Fibroblast of upper back skin (primary cell): ENCODE measurements at places on chromosomes 2 and 18.
A peak's percentile ranks its signal among the peaks of the same experiment; 100 is the strongest.

- DNase-seq = no peak
Measured at GRCh38 chr2:3179208-3179607, 198.4 kb downstream of the EIPR1 start.

GRCh38 chr18:63788447-63789096, 13.4 kb downstream of the SERPINB7 start:
- DNase-seq = peak; percentile 86

DNA sequence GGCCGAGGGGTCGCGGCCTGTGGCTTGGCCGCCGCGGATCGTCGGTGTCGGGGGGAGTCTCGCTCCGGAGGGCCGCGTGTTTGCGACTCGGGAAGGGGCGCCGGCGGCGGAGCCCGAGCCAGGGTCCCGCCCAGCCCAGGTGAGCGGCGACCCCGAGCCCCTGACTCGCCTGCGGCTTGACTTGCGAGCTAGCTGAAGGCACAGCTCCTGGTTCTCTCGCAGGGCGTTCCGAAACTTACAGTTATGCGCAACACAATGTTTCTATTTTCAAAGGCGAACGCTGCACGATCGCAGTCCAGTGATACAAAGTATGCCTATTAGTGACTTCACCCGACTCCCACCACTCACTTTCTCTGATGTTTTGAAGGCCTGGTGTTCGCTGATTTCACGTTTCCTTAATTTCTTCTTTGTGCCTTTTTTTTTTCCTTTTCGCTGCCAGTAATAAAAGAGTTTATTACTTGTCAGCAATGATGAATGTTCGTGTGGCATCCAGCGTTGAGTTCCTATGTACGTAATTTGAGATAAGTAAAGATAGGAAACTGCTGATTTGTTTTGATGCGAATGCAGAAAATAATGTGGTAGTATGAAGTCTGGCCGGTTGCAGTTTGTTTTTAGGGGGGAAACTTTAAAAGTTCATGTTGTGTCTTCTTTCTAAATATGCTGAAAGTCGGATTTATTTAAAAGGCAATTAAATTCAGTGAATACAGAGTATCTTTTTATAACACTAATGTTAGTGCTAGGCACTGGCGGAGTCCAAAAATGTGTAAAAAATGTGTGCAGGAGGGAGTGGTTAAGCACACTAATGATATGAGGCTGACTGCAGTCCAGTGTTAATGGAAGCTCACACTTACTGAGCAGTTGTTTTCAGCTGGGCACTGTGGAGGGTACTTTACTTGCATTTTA, 706 bp downstream of the UBXN2A start:
- DNase-seq = no peak

DNA sequence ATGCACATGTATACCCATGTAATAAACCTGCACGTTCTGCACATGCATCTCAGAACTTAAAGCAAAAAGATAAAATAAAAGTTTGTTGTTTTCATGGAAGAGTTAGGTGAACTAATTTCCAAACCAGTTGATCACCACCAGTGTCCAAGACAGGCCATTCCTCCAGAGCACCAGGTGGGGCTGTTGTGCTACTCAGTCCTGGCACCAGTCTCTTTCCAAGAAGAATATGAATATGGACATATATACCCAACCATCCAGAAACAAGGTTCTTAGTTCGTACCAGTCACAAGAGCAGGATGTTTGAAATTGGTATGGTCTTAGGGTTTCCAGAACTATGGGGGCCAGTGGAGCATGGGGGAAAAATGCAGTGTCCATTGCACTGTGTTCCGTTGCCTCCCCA, 17.2 kb upstream of the TNP1 start:
- no peak for DNase-seq

GRCh38 chr18:61702007-61702406, 190.8 kb downstream of the RNF152 start:
- peak; percentile 80 for DNase-seq

DNA sequence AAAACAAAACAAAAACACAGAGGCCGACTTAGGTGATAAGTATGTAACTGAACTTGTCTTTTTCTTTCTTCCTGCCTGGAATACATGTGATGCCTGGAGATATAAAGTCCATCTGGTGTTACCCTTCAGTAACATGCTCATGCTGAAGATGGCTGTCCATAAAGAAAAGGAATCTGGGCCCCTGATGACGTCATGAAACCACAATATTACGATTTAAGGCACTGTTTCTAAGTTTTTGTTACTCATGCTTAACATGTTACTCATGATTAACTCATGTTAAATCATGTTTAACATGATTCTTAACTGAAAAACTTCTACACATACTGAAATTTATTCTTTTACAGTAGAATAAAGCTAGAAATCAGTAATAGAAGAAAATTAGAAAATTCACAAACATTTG, 49.0 kb downstream of the STRADB start:
- DNase-seq = peak; percentile 57

DNA sequence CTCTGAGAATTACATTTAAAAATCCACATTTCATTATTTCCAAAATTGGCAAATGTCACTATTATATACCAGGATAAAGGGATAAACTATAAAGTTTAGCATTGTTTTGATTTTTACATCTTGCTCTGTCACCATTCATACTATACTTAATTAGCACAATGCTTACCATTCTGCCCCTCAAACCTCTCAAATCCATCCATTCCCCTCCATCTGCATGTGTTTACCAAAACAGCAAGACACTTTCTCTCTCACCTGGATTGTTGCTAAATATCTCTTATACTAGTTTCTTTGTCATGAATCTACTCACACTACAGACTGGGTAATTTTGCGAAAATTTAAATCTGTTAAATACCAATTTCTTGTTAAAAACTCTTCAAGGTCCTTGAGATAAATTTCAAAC, 496.1 kb downstream of the NR4A2 start:
- DNase-seq = no peak

- no peak for DNase-seq
Measured at GRCh38 chr2:216721141-216721540, 25.8 kb upstream of the IGFBP5 start.

DNA sequence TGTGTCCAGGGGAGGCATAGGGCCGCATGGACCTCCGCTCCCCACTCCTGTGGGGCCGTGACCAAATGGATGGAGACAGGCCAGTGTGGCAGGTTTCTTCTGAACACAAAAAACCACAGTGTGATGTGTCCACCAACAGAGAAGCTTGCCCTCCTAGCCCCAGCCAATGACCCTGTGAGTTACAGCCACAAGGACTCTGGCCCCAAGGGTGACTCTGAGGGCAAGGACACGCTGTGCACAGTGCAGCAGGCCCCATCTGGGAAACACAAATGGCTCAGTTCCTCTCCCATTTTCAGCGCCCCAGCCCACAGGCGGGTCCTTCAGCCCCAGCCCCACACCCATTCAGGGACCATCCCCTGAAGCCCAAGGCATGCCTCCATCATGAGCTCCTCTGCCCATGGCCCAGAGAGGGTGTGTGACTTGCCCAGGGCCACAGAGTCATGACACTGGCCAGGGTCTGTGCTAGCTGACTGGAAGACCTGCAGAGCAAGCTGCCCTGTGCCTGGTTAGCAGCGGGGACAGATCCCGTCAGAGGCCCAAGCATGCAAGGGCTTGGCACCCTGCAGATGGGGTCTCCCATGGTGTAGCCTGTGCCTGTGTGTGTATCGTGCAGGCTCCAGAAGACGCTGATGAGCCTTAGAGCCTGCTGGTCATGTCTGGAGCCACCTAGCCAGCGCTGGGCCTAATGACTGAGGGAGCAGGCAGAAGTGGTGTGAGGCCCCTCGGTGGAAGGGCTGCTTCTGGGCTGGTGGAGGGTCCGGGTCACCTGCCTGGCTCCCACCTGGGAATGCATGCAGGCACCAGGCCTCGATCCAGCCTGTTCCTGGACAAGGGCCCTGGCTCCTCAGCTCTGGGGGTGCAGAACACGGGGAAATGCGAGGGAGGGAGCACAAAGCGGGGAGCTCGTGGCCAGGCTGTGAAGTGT, 47.7 kb downstream of the HS6ST1 start:
- no peak for DNase-seq

GRCh38 chr2:10847008-10847407, 34.4 kb upstream of the PDIA6 start:
- DNase-seq = no peak

DNA sequence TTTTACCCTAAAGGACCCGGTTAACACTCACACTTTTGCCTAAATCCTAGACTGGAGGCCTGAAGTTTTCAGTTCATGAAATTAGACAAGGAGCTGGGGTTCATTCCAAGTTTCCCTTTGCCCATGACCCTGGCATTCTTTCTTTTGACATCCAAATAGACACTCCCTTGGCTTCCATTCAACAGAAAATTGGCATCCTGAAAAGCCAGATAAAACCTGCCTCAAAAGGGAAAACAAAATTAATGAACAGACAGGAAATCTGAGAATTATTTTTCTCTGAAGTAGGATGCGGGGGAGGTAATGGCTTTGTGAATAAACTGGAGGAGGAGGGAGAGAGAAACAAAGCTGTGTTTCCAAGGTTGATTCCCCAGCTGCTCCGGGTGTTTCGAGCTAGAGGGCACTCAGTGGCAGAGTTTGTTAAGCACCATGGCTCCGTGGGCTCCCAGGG, 41.0 kb downstream of the SPP2 start:
- DNase-seq = no peak

- peak; percentile 34 for DNase-seq
Measured at GRCh38 chr2:43114210-43114609, 112.2 kb downstream of the ZFP36L2 start.

DNA sequence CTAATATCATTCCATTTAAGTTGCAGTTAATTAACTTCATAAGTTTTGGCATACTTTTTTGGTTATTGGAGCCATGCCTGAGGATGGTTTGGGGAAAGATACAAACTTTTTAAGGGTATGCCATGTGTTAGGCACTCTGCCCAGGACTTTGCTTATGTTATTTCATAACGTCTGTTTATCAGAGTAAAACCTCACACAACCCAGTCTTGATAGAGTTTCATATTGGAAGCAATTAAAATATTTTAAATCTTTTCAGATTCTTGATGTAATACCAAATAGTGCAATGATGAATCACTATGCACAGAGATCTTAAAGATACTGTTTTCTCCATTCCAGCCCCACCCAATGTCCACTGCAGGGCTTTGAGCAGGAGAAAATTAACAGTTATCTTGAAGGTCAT, 529.1 kb upstream of the HNMT start:
- peak; percentile 44 for DNase-seq

DNA sequence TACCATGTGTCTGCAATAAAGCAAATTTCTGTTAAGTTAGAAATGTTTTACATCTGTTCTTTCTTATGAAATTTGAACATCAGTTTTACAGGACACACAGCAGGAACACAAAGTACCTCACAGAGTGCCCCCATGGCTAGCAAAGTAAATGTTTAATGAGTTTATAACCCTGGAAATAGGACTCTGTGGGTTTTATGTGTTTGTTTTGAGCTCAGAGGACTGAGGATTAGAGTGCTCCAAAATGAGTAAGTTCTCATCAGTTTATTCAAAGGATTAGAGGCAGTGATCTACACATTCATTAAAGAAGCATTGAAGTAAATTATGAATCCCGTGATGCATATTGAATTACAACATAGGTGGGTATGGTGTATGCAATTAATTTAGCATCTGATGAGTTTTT, 281.8 kb downstream of the GULP1 start:
- peak; percentile 11 for DNase-seq

GRCh38 chr18:56517196-56517595, 121.2 kb downstream of the TXNL1 start:
- peak; percentile 80 for DNase-seq

DNA sequence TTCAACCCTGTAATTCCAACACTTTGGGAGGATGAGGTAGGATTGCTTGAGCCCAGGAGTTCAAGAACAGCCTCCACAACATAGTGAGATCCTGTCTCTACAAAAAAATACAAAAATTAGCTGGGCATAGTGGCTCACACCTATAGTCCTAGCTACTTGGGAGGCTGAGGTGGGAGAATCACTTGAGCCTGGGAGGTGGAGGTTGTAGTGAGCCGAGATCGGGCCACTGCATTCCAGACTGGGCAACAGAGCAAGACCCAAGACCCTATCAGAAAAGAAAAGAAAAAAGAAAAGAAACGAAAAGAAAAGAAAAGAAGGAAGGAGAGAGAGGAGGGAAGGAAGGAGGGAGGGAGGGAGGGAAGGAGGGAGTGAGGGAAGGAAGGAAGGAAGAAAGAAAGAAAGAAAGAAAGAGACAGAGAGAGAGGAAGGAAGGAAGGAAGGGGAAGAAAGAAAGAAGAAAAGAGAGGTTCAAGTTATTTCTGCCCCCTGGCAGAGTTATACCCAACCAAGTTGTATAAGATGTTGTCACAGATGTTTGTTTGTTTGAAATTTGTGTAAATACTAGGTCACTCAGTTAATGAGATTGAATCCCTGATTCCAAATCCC, 3.9 kb upstream of the PKDCC start:
- DNase-seq = no peak

GRCh38 chr2:128437204-128437565, 118.5 kb upstream of the HS6ST1 start:
- no peak for DNase-seq

DNA sequence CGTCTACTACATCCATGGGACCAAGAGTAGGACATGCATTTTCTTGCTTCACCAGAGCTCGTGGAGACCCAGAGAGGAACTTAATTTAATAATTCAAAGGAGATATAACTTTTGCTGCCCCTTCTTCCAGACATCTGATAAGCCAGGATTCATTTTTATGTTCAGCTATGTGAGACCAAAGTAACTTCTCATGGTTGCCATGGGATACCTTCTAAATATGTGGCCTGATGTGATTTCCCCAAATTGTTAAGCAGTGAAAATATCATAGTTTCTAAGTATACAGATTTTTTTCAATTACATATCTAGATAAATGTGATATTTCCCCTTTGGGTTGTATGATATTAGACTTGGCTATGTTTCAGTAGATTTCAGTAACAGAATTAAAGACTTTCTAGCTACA, 185.5 kb upstream of the FN1 start:
- DNase-seq = no peak

DNA sequence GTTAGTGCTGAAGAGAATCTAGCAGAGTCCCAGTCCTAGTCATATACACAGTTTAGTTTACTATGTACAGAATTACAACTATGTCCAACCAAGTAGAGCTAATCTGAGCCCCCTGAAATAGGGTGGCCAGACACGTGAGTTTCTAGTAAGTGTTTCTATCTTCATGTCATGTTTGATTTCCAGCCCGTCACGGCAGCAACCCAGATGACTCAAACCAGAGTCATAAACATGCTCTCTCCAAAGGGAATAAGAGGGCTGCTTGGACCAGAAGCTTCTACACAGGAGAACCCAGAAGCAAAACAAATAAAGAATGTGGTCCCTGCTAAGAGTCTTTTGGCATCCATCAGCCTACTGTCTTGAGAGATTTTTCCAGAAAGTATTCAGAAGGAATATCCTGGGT, 64.9 kb upstream of the WIPF1 start:
- peak; percentile 85 for DNase-seq

GRCh38 chr2:182906454-182906853, 40.0 kb upstream of the FRZB start:
- DNase-seq = no peak

DNA sequence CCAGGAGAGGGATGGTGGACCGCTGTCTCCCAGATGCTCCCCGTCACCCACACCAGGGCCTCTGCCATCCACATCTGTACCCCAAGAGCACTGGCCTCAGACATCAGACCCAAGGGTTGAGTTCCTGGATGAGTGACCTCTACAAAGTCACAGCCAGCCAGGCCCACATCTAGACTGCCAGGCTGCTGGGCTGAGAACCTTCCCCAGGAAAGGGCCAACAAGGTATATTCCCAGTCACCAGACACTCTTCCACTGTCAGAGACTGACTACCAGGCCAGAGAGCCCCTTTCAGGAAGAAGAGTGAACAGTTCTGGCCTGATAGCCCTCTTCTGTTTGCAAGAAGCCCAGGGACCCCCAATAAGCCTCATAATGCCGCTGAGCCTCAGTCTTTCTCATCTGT, 44.3 kb downstream of the C1QL2 start:
- DNase-seq = no peak
